Mesothelial cell of epicardium (in vitro differentiated cells): ENCODE measurements at places on chromosomes 16 and 17. TPM values are rescaled to one million over a fixed set of nuclear protein-coding genes. Genes with fewer than 3 reads are reported as not detected.
A peak's percentile ranks its signal among the peaks of the same experiment; 100 is the strongest.

GRCh38 chr16:16817196-16817595, 438.3 kb downstream of the NPIPA7 start:
- no peaks in the 10 kb centered on the region for H3K4me1 ChIP-seq
- no peaks in the 10 kb centered on the region for H3K36me3 ChIP-seq
- peaks cover 10% of the 10 kb centered on the region for H3K27me3 ChIP-seq

DNA sequence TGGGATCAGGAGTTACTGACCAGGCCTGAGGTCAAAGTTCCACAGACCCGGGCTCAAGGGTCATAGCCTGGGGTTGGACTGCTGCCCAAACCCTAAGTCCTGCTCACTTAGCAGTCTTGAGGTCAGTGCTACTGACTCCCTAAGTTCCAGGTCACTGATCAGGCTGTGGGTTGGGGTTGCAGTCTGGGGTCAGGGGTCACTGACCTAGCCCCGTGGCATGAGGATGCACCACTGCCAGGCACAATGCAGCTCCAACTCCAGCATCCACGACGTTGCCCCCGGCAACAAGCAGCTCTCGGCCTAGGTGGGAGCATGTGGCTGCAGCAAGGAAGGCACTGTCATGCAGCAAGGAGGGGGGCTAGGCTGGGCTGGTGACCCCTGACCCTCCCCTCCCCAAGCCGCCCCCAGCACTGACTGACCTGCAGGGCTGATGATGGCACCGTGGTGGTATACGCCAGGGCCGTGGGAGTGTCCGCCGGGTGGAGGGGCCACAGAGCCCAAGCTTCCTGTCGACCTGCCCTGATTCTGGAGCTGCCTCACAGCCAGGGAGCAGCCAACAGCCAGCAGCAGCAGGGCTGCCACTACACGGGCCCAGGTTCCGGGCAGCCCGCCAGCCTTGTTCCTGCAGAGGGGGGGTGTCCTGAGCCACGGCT, 1.1 kb downstream of the GGT6 start:
- no peaks in the 10 kb centered on the region for H3K36me3 ChIP-seq
- no peak for DNase-seq
- H3K27ac ChIP-seq: no peak overlapping the region
- H3K4me1 ChIP-seq: peaks cover 36% of the 10 kb centered on the region
- H3K27me3 ChIP-seq: no peaks in the 10 kb centered on the region

DNA sequence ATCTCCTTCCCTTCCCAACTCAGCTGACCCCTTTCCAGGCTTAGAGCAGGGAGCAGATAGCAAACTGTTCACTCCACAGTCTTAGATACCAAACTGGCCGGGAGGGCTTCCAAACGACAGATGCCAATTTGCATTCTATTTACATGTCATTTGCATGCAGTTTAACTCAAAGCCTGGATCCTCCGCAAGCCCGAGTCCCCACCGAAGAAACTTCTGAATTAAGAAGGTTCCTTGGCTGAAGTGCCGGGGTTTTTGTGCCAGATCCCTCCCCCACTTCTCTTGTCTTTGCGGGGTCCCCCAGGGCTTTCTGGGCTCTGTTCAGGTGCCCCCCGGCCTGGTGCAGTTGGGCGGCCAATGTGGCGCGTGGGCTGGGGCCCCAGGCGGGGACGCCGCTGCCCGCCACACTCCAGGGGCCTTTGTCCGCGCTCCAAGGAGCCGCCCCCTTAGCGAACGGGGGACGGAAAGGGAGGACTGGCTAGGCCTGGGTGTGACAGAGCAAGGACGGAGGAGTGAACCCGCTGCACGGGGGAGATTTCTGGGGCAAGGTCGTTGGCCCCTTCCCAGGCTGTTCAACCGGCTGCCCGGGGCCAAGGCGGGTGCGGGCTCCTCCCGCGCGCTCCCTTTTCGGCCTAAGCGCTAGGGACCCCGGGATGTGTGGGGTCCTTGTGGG, 1.2 kb downstream of the GPRC5B start:
- H3K36me3 ChIP-seq: peaks cover 1% of the 10 kb centered on the region
- DNase-seq: no peak
- H3K27me3 ChIP-seq: no peaks in the 10 kb centered on the region
- H3K27ac ChIP-seq: peak overlapping the region; percentile 66

DNA sequence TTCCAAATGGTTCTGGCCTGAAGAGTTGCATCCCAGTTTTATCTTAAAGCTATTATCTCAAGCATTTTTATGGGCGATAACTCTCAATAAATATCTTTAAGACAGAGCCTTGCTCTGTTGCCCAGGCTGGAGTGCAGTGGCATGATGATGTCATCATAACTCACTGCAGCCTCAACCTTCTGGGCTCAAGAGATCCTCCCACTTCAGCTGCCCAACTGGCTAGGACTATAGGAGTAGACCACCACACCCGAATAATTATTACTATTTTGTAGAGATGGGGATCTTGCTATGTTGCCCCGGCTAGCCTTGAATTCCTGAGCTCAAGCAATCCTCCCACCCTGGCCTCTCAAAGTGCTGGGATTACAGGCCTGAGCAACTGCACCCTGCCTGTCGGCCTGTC, 26.1 kb upstream of the CYTH1 start:
- no peaks in the 10 kb centered on the region for H3K27me3 ChIP-seq
- DNase-seq: no peak
- no peaks in the 10 kb centered on the region for H3K4me1 ChIP-seq
- no peak overlapping the region for H3K4me3 ChIP-seq

DNA sequence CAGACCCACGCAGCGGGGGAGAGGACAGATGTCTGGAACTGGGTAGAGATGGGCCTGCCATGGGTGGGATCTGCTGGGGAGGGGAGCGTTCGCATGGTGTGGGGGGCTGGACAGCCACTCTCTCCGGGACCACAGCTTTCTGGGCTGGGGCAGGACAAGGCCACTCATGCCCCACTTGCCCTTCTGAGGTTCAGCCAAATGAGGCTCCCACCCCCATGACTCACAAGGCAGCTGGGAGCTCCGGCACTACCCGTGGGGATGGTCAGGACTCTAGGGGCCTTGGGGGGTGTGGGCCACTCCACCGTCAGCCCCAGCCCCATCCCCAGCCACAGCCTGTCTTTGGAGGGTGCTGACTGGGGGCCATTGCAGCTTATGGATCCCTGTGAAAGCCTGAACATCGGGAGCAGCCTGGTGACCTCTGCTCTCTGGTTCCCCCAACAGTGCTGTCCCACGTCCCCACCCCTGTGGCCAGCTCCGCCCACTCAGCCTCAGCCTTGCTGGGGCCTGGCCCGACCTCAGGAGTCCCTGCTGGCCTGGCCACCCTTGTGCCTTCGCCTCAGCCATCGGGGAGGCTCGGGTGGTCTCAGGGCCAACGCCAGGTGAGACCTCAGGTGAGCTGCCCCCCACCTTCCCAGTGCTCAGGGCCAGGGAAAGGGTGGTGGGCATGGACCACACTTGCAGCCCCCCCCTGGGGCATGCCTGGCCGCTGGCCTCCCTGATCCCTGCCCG, 4.7 kb upstream of the CDH15 start:
- H3K4me3 ChIP-seq: no peak overlapping the region
- no peaks in the 10 kb centered on the region for H3K36me3 ChIP-seq

DNA sequence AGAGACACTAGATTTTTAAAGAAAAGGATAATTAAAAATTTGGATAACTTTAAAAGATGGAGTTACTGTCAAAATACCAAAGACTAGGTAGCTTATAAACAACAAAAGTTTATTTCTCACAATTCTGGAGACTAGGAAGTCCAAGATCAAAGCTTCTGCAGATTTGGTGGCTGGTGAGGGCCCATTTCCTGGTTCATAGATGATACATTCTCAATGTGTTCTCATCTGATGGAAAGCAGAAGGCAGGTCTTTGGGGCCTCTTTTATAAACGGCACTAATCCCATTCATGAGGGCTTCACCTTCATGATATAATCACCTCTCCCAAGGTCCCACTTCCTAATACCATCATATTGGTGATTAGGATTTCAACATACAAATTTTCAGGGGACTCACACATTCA, 33.7 kb downstream of the NLK start:
- H3K4me3 ChIP-seq: no peak overlapping the region
- H3K4me1 ChIP-seq: peaks cover 14% of the 10 kb centered on the region
- peaks cover 13% of the 10 kb centered on the region for H3K36me3 ChIP-seq
- H3K27ac ChIP-seq: no peak overlapping the region

DNA sequence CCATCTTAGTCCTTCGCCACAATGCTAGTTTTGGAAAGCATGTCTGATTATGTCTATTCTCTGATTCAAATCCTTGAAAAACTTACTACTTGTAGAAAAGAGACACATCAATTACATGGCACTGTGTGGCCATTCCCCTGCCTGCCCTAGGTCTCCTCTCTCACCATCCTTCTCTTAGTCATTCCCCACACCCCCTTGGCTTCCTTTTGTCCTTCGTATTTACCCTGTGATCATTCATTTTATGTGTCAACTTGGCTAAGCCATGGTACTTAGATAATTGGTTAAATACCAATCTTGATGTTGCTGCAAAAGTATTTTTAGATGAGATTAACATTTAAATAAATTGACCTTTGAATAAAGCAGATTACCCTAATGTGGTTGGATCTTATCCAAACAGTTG, 122.9 kb upstream of the CDH11 start:
- DNase-seq: no peak
- H3K36me3 ChIP-seq: no peaks in the 10 kb centered on the region
- H3K4me3 ChIP-seq: no peak overlapping the region
- H3K27me3 ChIP-seq: no peaks in the 10 kb centered on the region
- H3K27ac ChIP-seq: no peak overlapping the region

GRCh38 chr17:19991252-19991885, 13.7 kb upstream of the AKAP10 start:
- no peak overlapping the region for H3K27ac ChIP-seq
- no peak overlapping the region for H3K4me3 ChIP-seq
- DNase-seq: peak; percentile 21
- no peaks in the 10 kb centered on the region for H3K27me3 ChIP-seq
- peaks cover 11% of the 10 kb centered on the region for H3K4me1 ChIP-seq

DNA sequence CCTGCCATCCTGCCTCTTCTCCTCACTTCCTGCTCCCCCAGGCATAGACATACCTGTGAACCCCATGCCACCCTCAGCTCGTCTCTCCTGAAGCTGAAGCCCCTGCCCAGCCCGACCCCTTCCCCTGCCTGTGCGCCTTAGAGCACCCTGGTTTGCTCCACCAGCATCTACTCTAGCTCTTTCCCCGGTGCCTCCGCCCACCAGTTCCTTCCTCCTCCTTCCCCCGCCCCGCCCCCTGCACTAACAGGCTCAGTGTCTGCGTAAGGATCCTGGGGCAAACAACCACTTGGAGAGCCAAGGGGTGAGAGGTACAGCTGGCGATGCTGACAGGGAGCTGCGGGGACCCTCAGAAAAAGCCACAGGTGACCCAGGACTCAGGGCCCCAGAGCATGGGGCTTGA, 1.9 kb downstream of the GPR142 start:
- H3K4me1 ChIP-seq: no peaks in the 10 kb centered on the region
- H3K4me3 ChIP-seq: no peak overlapping the region
- no peak overlapping the region for H3K27ac ChIP-seq
- no peaks in the 10 kb centered on the region for H3K36me3 ChIP-seq

GRCh38 chr16:74111456-74111982, 185.1 kb upstream of the PSMD7 start:
- H3K4me1 ChIP-seq: no peaks in the 10 kb centered on the region
- no peak overlapping the region for H3K27ac ChIP-seq
- H3K4me3 ChIP-seq: no peak overlapping the region
- no peaks in the 10 kb centered on the region for H3K36me3 ChIP-seq
- DNase-seq: no peak

- H3K36me3 ChIP-seq: peaks cover 3% of the 10 kb centered on the region
- peaks cover 22% of the 10 kb centered on the region for H3K4me1 ChIP-seq
- DNase-seq: no peak
- H3K27me3 ChIP-seq: peaks cover 23% of the 10 kb centered on the region
- no peak overlapping the region for H3K4me3 ChIP-seq
- H3K27ac ChIP-seq: no peak overlapping the region
Measured at GRCh38 chr16:14493791-14494190, 136.3 kb downstream of the PARN start.

DNA sequence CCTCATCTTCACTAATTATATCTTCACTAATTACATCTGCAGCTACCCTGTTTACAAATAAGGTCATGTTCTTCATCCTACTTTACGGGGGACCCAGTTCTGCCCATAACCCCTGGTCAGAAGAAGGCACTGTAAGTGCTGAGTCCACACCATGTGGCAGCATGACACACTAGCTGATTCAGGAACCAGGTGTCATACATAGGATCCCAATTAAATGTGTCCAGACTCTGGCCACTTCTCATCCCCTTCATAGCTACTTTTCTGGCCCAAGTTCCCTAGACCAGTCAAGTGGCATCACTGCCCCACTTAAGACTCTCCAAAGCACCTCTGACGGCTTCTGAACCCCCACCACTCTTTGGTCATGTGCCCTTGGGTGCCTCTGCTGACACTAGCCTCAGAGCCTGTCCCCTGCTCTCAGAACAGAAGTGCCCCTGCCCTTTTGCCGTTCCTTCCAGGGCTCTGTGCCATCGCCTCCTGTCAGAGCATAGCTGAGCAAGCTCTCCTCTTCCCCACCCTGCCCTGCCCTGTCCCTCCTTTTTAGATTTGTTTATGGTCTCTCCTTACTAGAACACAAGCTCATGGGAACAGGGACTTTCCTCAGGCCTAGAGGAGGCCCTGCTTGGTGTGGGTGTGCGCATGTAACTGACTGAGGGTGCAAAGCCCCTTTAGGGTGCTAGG, 61.1 kb downstream of the B9D1 start:
- no peaks in the 10 kb centered on the region for H3K27me3 ChIP-seq
- no peak overlapping the region for H3K4me3 ChIP-seq
- H3K4me1 ChIP-seq: no peaks in the 10 kb centered on the region
- H3K27ac ChIP-seq: peak overlapping the region; percentile 57
- H3K36me3 ChIP-seq: no peaks in the 10 kb centered on the region

GRCh38 chr17:61129267-61130254, 270.1 kb upstream of the TBX2 start:
- no peak overlapping the region for H3K4me3 ChIP-seq
- no peaks in the 10 kb centered on the region for H3K27me3 ChIP-seq
- no peak for DNase-seq
- peaks cover 86% of the 10 kb centered on the region for H3K4me1 ChIP-seq

DNA sequence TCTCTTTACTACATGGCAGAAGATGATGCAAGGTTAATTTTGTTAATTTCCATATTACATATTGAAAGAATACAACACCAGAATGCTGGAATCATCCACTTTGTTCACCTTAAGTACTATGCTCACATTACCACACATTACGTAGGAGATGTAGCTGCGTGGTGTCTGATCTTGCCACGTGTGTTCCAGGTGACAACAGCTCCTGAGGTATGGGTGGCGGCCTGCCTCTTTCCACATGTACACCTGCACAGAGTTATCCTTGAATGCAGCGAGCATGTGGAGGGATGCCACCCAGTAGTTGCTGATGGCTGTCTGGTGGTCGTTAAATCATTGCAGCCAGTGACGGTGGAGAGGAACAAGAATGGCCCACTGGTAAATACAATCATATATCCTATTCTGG, 740.5 kb upstream of the EEF2KMT start:
- no peaks in the 10 kb centered on the region for H3K36me3 ChIP-seq
- H3K4me3 ChIP-seq: no peak overlapping the region
- peaks cover 10% of the 10 kb centered on the region for H3K27me3 ChIP-seq
- no peak overlapping the region for H3K27ac ChIP-seq
- no peak for DNase-seq
- no peaks in the 10 kb centered on the region for H3K4me1 ChIP-seq

GRCh38 chr17:44146375-44147346, 4.9 kb downstream of the HROB start:
- H3K27ac ChIP-seq: no peak overlapping the region
- no peaks in the 10 kb centered on the region for H3K27me3 ChIP-seq
- H3K4me1 ChIP-seq: peaks cover 4% of the 10 kb centered on the region
- no peaks in the 10 kb centered on the region for H3K36me3 ChIP-seq

ZPBP2 gene
- not detected in 3 replicates for total RNA-seq

C17orf50 gene
- total RNA-seq: not detected in 3 replicates

NACA2 gene
- total RNA-seq: not detected in 3 replicates

CHAD gene
- not detected in 3 replicates for total RNA-seq

CHD9NB gene
- 0.29 to 0.44 TPM (median 0.43 TPM) in 3 replicates for total RNA-seq

CD7 gene
- total RNA-seq: 0.83 to 1.4 TPM (median 1.2 TPM) in 3 replicates

PRSS8 gene
- 79.1 to 84.3 TPM (median 79.9 TPM) in 3 replicates for total RNA-seq

CYB5D1 gene
- 12.5 to 13.0 TPM (median 13.0 TPM) in 3 replicates for total RNA-seq
